Stimulated activated CD8-positive, alpha-beta memory T cell treated with anti-CD3 and anti-CD28 coated beads, Interleukin-4, amount 100 ng/mL, for 4 hours (primary cell): ENCODE measurements at places on chromosomes 1 and 21.

GRCh38 chr1:161792740-161793139 is 26.6 kb downstream of the ATF6 start:
- no peak for DNase-seq

DNA sequence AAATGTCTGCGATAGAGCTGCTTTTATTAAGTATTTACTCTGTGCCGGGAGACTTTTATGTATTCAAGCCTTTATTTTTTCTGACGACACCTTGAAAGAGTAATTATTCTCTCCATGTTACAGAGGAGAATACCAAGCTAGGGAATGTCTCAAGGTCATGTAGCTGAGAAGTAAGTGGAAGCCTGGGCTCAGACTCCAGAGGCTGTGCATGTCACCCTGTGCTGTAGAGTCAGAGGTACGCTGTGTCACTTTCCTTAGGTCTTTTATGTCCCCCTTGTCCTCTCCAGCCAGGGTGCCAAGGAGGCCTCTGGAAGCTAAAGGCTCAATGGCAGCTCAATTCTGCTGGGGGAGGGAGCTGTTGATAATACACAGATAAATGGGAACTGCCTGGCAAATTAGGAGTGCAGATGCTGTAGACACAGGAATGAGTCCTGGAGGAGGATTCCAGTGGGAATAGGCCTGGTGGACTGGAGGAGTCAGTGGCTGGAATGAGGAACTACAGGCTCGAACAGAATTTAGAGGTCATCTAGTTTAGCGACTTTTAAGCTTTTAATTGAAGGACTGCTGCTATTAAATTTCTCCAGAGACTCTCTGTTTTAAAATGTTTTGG is 9.3 kb upstream of the IL19 start:
- DNase-seq: no peak

GRCh38 chr1:6594977-6595740 is 7.5 kb downstream of the KLHL21 start:
- DNase-seq: no peak

- no peak for DNase-seq
Observed at GRCh38 chr1:87916965-87917364, 588.3 kb downstream of the LMO4 start.

DNA sequence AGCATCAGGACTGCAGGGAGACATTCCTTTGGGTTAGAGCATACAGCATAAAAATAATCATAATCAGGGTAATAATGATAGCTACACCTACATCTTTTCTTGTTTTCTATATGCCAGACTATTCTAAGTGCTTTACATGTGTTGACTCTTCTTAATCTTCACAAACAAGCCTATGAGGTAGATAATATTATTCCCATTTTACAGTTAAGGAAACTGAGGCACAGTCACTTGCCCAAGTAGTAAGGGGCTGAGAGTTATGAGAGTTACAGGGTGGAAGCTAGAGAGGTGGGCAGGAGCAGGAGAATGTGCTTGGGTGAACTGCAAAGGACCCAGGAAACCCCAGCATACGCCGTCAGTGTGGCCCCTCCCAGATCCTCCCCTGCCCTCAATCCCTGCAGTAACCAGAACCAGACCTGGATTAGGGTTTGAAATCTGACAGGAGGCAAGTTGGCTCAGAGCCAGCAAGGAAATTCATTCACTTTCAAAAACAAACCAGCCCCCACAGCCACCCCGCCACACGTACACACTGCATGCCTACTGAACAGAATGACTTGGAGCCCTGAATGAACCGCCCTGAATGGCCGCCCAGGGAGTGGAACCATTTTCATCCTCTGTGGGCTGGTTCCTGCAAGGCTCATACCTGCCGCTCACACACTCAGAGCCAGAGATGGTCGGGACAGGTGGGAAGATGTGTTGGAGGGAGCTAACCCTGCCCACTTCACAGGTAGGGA is 126.1 kb downstream of the TRABD2B start:
- DNase-seq: no peak

- no peak for DNase-seq
Observed at GRCh38 chr1:168134132-168134531, 2.6 kb downstream of the GPR161 start.

GRCh38 chr1:56404561-56405030 is 174.8 kb downstream of the PLPP3 start:
- no peak for DNase-seq

- DNase-seq: no peak
Observed at GRCh38 chr1:86052948-86053698, 103.4 kb downstream of the COL24A1 start.
